ENCODE measurements at places on chromosomes 6 and 20. TPM values are rescaled to one million over a fixed set of nuclear protein-coding genes. Genes with fewer than 3 reads are reported as not detected.
A peak's percentile ranks its signal among the peaks of the same experiment; 100 is the strongest.

- H3K4me3 ChIP-seq: no peak overlapping the region
- no peak overlapping the region for H3K27ac ChIP-seq
- H3K36me3 ChIP-seq: no peaks in the 10 kb centered on the region
- H3K27me3 ChIP-seq: no peaks in the 10 kb centered on the region
- DNase-seq: no peak
Measured at GRCh38 chr6:65701325-65701724, 5.7 kb downstream of the EYS start.

The RAET1L gene
- total RNA-seq: not detected

DNA sequence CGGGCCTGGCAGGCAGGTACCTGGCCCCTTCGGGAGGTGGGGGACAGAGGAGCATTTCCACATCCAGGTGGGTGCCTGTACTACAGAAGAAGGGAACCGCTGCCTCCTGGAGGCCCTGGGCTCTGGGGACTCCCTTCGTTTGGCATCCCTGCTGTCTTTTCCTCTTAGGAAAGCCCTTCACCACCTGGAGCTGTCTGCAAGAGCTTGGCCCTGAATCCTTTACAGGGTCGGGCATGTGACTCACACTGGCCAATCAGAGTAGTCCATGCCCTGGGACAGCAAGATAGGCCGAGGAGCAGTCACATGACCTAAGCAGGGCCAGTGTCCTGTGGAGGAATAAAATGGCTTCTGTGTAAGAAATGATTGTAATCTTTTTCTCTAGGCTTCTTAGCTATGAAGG is 224.9 kb downstream of the ANKRD60 start:
- H3K36me3 ChIP-seq: no peaks in the 10 kb centered on the region
- H3K27me3 ChIP-seq: peaks cover 6% of the 10 kb centered on the region
- peaks cover 10% of the 10 kb centered on the region for H3K4me1 ChIP-seq
- no peak overlapping the region for H3K4me3 ChIP-seq
- no peak for DNase-seq

GRCh38 chr6:2385471-2385983 is 140.1 kb upstream of the GMDS start:
- DNase-seq: no peak
- no peak overlapping the region for H3K4me3 ChIP-seq
- H3K36me3 ChIP-seq: peaks cover 6% of the 10 kb centered on the region
- H3K27ac ChIP-seq: no peak overlapping the region

The LPA gene
- not detected for total RNA-seq

- H3K36me3 ChIP-seq: no peaks in the 10 kb centered on the region
- no peak for DNase-seq
- H3K27me3 ChIP-seq: no peaks in the 10 kb centered on the region
- H3K4me1 ChIP-seq: peaks cover 39% of the 10 kb centered on the region
- H3K4me3 ChIP-seq: no peak overlapping the region
- peak overlapping the region; percentile 83 for H3K27ac ChIP-seq
Measured at GRCh38 chr6:37239526-37239925, 18.0 kb upstream of the TBC1D22B start.

Measured in activated naive CD4-positive, alpha-beta T cell treated with anti-CD3 and anti-CD28 coated beads for 36 hours (primary cell).